CD8-positive, alpha-beta memory T cell (primary cell): ENCODE measurements at places on chromosomes 4 and X. TPM values are rescaled to one million over a fixed set of nuclear protein-coding genes. Genes with fewer than 3 reads are reported as not detected.

DNA sequence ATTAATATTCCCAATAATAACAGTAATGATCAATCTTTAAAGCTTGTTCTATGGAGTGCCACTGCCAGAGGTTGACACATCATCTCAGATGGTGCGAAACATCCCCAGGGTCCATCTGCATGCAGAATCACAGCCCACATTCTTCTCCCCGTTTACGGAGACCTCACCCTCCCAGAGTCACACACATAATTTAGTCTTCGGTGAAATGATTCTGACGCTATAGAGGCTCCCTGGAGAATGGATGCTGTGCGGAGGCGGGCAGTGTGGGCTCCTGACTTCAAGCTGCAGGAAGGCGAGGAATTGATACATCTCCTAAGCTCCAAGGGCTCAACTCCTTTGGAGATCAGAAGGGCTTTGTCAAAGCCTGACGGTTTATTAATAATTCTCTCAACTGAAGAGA, 11.0 kb upstream of the ARHGAP36 start:
- H3K4me1 ChIP-seq: no peaks in the 10 kb centered on the region
- H3K27me3 ChIP-seq: no peaks in the 10 kb centered on the region
- DNase-seq: no peak
- H3K27ac ChIP-seq: no peak overlapping the region

The LANCL3 gene
- total RNA-seq: 0.49 TPM

DNA sequence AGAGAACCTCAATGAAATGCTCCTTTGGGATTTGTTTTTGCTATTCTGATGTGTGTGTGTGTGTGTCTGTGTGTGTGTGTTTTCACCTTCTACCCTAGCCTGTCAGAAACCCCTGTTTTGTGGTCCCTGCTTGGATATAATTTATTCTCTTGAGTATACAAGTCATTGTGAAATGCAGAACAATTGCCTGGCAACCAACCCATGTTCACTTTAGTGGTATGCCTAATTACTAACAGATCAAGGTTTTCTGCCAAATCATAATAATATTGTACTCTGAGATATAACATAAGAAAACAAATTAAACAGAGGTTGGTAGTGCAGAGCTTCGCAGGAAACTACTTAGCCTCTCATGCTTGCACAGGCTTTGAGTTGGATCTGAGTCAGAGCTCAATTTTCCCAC, 7.0 kb upstream of the TET2 start:
- no peaks in the 10 kb centered on the region for H3K4me1 ChIP-seq
- DNase-seq: no peak
- no peak overlapping the region for H3K27ac ChIP-seq
- H3K4me3 ChIP-seq: no peak overlapping the region
- no peaks in the 10 kb centered on the region for H3K27me3 ChIP-seq
- H3K36me3 ChIP-seq: no peaks in the 10 kb centered on the region

DNA sequence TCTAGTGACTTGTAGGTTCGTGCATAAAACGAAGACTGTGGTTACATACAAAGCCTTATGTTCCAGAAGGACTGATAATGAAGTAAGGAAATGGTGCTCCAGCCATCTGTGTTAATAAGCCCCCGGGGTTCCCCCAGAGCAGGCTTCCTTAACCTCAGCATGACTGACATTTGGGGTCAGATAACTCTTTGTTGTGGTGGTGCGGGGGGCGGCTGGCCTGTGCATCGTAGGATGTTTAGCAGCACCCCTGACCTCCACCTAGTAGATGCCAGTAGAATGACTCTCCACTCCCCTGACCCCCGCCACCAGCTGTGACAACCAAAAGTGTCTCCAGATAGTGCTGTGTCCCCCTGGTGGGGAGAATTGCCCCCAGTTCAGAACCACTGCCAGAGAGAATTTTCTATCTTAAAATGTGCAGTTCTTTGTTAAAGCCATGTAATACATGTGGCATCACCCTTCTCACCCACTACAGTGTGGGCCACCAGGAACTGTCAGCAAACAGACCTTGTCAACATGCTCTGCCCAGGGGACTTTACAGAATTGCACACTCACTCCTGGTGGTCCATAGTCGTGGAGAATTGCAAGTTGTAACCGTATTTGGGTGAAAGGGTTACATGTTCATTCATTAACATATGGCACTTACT, 7.5 kb downstream of the SH3KBP1 start:
- H3K27ac ChIP-seq: no peak overlapping the region
- no peaks in the 10 kb centered on the region for H3K36me3 ChIP-seq
- no peaks in the 10 kb centered on the region for H3K27me3 ChIP-seq
- peaks cover 17% of the 10 kb centered on the region for H3K4me1 ChIP-seq
- DNase-seq: no peak
- H3K4me3 ChIP-seq: no peak overlapping the region

The TKTL2 gene
- total RNA-seq: not detected

DNA sequence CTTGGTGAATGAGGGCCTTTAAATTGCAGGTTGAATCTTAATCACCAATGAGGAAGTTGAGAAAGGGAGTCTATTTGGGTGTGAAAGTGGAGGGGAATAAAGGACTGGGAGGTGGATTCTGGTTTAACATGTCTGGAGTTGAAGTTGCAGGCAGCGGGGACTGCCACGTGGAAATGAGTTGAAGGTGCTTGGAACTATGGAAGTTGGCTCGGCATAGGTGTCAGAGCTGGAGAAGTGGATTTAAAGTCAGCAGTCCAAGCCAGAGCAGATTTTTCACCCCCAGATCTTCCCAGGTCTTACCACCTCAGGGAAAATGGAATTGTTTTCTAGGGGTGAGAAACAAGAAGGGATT, 44.9 kb downstream of the TIGD4 start:
- H3K27ac ChIP-seq: no peak overlapping the region
- H3K4me1 ChIP-seq: no peaks in the 10 kb centered on the region
- no peak overlapping the region for H3K4me3 ChIP-seq
- no peaks in the 10 kb centered on the region for H3K27me3 ChIP-seq

The PABPC4L gene
- not detected for total RNA-seq

GRCh38 chrX:47297874-47298273, 65.1 kb downstream of the USP11 start:
- no peaks in the 10 kb centered on the region for H3K4me1 ChIP-seq
- H3K4me3 ChIP-seq: no peak overlapping the region
- no peak overlapping the region for H3K27ac ChIP-seq
- no peaks in the 10 kb centered on the region for H3K36me3 ChIP-seq
- no peak for DNase-seq

The COL4A6 gene
- total RNA-seq: not detected

The LPAR4 gene
- total RNA-seq: not detected

The FAM156B gene
- total RNA-seq: 13.2 TPM

The SMIM31 gene
- not detected for total RNA-seq
